Activated CD8-positive, alpha-beta memory T cell treated with anti-CD3 and anti-CD28 coated beads for 1 hour (primary cell): ENCODE measurements at places on chromosomes 16 and 17.

DNA sequence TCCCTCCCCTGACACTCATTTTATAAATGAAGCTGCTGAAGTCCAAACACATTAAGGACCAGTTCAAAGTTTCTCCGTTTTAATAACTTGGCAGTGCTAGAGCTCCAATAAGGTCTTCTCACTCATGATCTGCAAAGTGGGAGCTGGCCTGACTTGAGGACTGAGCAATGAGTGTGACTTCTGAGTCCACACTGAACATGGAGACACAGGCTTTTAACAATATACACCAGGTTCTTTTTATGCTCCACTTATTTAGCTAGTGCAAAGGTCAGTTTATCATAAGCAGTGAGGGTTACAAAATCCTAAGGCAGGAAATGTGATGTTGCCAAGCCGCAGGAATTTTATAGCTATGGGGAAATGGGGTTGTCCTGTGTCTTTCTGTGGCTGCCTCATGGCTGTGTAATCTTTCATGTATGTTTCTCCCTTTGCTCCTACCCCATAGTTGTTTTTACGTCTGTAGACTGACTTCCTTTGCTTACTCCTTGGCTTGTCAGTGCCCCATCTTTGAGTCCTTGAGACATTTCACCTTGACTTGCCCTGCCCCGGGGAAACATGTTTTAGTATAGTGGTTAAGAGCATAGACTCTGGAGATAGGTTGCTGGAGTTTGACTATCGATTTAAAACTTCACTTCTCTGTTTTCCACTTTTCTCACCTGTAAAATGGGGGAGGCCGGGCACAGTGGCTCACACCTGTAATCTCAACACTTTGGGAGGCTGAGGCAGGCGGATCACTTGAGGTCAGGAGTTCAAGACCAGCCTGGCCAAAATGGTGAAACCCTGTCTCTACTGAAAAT, 12.2 kb upstream of the MMD start:
- no peak for DNase-seq

DNA sequence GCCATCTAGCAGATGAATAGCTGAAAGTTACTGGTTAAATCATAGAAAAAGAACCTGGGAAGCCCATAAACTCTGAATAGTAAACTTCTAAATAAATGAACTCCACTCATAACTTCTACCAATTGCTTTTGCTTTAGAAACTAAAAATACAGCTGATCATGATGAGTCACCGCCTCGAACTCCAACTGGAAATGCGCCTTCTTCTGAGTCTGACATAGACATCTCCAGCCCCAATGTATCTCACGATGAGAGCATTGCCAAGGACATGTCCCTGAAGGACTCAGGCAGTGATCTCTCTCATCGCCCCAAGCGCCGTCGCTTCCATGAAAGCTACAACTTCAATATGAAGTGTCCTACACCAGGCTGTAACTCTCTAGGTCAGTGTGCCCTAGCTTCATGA, 9.7 kb downstream of the KAT7 start:
- DNase-seq = no peak

- no peak for DNase-seq
These were observed 2.6 kb downstream of the KIFC3 start for GRCh38 chr16:57799600-57800199.

DNA sequence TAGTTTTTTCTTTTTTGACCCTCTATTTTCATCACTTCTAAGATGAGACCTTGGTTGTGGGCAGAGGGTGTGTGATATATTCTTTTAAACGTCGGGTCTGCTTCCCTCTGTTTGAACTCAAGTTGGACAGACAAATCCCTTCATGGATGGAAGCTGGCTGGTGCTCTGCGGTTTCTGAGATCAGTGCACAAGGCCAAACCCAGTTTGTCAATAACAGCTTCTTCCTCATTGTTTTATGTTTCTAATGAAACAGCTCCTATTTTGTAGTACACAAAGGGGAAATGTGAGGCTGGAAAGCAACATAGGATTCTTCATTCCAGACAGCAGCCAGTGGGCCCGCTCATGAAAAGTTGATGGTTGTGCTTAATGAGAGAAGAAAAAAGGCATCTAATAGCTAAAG, 159.6 kb downstream of the PRKCA start:
- DNase-seq = no peak

DNA sequence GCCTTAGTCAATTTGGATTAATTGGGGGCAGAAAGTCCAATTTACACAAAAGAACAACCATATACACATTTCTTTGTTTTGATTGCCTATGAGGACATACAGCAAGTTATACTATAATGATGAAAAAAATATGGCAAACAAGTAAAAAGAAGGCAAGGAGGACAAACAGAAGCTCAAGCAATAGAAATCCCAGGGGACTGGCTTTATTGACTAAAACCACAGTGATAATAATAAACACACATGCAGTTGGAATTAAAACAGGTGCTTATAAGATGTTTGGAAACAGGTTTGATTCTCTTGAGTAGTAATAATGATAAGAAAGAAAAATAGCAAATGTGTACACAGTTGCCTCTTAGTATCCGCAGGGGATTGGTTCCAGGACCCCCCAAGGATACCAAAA, 176.4 kb downstream of the SHISA9 start:
- no peak for DNase-seq

- DNase-seq = no peak
These were observed 48.7 kb downstream of the TENT4B start for GRCh38 chr16:50201787-50202186.

- DNase-seq = no peak
These were observed 4.3 kb upstream of the WIPI1 start for GRCh38 chr17:68461589-68461988.

DNA sequence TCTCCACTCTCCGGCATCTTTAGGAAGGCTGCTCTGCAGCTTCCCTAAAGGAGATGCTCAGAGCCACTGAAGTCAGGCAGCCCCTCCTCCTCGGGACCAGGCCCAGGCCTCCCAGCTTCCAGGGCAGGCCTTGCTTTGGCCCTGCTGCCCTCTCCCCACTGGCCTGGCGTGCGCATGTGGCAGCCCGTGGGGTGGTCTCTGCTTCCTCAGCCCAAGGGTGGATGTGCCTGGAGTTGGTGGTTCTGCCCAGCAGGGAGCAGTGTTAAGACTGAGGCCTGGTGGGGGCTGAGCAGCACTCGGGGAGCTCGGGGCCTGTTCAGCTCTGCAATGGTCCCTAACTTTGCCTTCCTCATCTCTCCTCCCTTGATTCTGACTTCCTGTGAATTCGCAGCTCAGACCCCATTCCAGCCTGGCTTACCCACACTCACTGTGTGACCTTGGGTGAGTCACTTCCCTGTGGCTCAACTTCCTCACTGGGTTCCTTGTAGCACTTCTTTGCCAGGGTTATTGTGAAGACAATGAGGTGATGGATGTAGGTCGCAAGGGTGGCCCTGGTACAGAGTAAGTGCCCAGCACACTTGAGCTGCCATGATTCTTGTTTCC, 63.2 kb downstream of the NKD1 start:
- DNase-seq = no peak
